NCI-H774 (cell line): ENCODE measurements at places on chromosomes 13 and 19.

DNA sequence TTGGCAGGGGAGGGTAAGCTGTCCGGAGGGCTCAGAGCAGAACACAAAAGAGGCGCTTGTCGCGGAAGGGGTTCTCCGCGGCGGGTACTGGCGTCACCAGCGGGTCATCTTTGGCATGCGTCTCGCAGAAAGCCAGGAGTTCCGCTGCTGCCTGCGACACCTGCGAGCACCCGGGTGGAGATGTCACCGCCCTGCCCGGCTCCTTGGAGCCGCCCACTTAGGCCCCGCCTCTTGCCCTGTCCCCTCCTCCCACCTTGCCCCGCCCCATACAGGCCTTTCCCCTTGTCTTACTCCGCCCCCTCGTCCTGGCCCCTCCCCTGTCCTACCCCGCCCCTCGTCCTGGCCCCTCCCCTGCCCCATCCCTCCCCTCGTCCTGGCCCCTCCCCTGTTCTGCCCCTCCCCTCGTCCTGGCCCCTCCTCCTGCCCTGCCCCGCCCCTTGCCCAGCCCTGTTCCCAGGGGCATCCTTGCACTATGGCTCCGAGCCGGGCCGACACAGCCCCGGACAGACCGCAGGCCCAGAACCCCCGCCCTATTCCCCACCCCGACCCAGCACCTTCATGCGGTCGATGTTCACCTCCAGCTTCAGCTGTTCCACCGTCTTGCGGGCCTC is 1.9 kb downstream of the GNG8 start:
- DNase-seq: peak; percentile 21

DNA sequence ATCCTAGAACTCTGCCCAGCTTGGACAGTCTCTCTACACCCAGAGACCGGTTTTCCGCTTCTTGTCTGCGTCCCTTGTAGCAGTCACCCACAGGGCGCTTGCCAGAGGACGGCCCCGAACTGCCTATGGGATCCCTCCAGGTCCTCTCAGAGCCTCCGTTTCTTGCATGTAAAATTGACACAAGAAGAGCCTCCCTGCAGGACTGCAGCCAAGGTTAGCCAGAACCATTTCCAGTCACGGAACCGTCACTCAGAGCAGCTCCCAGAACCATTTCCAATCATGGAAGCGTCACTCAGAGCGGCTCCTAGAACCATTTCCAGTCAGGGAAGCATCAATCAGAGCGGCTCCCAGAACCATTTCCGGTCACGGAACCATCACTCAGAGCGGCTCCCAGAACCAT is 65.5 kb downstream of the ATP11A start:
- DNase-seq: no peak

DNA sequence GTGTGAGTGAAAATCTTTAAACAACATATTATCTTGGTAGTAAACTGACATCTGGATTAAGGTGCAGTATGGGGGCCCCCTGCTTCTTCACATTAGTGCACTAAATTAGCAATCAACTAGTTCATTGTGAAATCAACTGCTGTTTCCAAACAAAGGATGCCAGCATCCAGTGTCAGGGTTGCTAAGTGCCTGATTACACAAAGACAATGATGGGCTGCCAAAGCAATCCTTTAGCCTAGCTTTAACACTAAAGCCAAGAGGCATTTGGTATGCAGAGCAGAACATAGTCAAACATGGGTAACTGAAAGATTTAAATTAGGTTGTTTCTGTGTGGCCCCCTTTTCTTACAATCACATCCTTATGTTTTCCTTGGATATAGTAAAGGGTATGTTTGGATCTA is 543.1 kb upstream of the SLITRK5 start:
- no peak for DNase-seq

DNA sequence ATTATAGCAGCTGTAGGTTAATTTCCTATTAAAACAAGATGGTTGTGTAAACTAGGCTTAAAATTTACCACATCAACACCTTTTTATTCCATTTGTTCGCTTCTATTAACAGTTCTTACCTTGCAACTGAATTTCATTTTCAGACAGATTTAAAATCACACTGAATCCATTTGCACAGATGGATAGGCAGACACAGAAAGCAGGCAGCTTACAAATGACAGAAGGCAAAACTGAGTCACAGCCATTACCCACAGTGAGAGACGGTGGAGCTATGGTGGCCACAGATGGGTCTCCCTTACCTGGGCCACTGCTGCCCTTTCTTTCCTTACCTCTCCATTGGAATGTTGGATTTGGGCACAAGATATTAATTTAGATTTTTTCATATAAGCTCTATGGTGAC is 1567.8 kb upstream of the SLC10A2 start:
- DNase-seq: no peak

GRCh38 chr13:45742985-45743384 is 40.9 kb downstream of the CBY2 start:
- DNase-seq: no peak

- no peak for DNase-seq
Measured at GRCh38 chr13:21549633-21550032, 54.3 kb downstream of the MICU2 start.

- no peak for DNase-seq
Measured at GRCh38 chr19:6357174-6357573, 4.2 kb upstream of the CLPP start.

DNA sequence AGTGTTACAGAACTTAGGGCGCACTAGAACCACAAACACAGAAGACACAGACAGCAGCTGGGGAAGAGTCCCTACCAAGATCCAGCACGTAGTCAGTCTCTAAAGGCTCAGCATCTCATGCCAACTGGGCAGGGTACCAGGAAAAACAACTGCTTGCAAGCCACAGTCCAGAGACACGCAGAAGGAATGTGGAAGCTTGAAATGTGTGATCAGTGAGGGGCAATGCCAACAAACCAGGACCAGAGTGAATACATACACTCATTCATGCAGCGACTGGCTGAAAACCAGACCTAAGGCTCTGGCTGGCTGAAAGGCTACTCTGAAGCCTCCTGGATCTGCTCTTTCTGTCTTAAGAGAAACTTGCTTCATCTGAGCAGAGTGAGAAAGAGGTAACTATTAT is 1484.8 kb downstream of the EFNB2 start:
- no peak for DNase-seq
